Left cardiac atrium (tissue), 4 donors: ENCODE measurements at places on chromosomes 1 and 21. TPM values are rescaled to one million over a fixed set of nuclear protein-coding genes. Genes with fewer than 3 reads are reported as not detected.

STYXL2 gene
- total RNA-seq, result 87.4 TPM

VTCN1 gene
- total RNA-seq, result not detected

DNA sequence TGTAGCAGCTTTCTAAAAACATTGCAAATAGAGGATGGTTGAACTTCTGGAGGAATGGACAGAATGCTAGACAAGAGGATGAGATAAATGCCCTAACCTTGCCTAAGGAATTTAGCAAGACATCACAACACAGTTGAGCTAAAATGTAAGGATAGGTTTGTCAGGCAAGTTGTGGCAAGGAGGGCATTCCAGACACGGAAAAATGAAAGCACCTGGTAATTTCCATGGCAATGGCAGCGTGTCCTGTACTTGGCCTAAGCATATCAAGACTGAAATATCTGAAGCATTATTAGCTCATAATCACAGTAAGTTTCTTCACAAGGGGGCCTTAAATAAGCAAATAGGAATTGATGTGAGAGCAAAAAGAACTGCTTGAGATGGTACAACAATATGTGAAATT is 105.1 kb upstream of the USP25 start:
- DNase-seq, result no peak

DNA sequence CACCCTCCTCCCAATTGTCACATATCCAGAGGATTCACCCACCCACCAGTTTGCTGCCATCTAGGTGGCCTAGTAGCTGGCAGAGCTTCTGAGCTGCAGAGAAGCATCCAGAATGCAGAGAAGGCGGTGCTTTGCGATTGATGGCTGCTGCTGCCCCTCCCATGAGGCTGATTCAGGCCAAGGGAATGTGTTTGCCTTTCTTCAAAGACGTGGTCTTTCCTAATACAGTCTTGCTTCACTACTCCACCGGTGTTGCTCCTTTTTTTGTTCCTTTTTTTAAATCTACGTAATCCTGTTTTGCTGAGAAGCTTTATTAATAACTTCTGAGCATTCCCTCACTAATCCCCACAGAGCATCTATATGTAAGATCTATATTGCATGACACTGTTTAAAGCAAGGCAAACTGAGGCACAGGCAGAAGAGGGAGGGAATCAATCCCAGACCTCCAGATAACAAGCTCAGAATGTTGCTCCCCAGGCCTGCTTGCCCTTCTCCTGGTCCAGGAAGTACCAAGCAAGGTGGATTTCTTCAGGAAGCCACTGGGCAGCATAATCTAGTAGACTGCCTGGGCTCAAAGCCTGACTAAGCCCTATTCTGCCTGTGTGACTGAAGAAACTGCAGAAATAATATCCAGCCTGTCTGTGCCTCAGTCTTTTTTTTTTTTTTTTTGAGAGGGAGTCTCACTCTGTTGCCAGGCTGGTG is 275.5 kb upstream of the FMN2 start:
- no peak for DNase-seq

DNA sequence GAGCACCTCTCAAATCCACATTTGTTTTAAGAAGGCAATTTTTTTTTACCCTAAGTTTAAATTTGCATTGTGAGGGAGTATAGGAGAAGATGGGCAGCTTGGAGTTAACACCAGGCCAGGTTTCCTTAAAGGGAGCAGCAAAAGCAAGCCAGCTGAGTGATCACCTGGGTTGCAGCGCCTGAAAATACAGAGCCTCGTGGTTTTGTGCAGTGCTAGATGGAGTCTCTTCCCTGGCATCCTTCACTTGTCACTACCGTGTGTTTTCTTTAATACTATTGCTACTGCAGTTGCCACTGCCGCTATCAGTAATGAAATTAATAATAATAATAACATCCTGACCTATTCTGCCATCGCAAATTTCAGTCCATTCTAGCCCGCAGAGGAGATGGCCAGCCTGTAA is 35.2 kb upstream of the VAV3 start:
- DNase-seq, result no peak

DNA sequence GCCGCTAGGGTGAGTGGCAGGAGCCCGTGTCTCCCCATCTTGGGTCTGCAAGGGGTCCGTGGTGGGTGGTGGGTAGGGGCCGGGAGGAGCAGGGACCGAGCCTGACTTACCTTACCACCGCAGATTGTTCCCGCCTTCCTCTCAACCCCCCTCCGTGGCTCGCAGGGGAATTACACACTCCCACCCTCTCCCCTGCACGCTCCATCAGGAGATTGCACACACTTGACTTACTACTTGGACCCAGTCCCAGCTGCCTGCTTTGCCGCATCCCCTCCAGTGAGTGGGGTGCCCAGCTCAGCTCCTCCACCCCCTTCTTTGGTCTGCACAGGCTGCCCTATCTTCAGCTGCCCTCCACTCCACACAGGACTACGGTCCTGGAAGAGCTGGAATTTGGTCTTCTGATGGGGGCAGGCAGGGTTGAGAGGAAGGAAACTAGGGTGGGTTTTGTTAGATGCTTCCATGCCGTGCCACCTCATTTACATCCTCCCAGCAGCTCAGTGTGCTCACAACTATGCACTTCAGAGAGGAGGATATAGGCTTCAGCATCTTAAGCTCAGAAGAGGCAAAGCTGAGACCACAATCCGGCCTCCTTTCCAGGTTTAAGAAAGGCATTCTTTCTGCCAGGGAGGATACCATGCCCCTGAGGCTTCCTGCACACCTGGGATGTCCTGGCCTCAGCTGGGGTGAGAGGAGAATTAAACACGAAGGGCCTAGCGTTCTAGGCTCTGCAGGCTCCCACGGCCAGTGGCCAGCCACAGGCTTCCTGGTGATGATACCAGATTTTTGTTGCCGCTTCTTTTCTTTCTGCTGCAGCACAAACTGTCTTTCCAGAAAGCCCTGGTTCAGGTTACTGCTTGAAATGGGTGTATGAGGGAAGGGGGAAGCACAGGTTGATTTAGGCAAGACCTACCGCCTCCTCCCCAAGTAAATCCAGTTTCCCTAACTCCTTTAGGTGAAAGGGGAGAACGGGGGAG is 2.3 kb downstream of the KCNC4 start:
- no peak for DNase-seq

DNA sequence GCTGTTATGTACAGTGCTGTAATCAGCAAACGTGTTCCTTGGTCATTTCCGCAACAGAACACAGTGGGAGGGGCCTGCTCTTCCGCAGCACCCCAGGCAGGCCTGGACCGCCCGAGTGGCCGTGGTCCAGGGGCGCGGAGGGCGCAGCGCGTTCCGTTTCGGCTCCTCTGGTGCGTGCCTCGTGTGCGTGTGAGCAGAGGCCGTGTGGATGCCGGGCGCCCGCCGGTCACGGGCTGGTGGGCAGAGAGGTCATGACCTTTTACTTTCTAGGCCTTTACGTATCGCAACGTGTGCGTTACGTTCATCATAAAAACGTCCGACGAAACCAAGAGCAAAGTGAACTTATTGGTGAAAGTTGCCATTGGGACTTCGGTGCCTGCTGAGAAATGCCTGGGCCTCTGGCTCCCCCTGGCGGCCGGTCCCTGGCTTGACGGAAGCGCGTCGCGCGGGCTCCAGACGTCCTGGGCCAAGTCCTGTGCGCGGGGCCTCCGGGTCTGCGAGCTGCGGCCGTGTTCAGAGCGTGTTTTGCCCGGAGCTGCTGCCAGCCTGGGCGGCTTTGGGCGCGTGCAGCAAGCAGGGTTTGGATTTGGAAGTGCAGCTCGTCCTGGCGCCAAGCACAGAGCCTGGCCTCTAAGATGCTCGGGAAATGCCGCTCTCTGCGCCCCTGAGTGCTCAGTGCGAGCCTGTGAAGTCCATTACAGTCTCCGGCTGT is 34.4 kb downstream of the COL18A1 start:
- peak; percentile 88 for DNase-seq

DNA sequence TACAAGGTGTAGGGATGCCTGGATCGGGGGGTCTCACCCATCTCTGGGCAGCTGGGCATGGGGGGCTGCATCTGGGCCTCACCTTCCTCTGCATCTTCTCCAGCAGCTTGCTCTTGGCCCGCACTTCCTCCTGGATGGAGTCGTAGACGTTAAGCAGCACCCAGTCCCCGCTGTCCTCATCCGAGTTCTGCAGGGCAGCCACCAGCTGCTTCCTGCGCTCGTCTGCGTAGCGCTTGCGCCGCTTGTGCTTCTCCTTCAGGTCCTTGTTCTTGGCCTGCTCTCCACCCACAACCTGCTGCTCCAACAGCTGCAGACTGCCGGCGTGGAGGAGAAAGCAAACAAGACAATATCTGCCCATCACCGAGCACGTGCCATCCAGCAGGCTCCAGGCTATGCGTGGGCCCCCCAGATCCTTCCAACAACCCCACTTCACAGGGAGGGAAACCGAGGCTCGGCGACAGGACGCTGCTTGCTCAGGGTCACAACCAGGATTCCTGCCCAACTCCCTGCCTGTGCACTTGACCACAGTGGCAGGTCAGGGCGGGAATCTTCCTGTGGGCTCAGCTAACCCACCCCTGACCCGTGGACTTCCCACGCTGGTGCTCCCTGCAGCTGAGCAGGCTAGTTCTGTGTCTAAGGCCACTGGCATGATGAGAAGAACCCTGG is 21.5 kb upstream of the DDOST start:
- DNase-seq, result no peak

DNA sequence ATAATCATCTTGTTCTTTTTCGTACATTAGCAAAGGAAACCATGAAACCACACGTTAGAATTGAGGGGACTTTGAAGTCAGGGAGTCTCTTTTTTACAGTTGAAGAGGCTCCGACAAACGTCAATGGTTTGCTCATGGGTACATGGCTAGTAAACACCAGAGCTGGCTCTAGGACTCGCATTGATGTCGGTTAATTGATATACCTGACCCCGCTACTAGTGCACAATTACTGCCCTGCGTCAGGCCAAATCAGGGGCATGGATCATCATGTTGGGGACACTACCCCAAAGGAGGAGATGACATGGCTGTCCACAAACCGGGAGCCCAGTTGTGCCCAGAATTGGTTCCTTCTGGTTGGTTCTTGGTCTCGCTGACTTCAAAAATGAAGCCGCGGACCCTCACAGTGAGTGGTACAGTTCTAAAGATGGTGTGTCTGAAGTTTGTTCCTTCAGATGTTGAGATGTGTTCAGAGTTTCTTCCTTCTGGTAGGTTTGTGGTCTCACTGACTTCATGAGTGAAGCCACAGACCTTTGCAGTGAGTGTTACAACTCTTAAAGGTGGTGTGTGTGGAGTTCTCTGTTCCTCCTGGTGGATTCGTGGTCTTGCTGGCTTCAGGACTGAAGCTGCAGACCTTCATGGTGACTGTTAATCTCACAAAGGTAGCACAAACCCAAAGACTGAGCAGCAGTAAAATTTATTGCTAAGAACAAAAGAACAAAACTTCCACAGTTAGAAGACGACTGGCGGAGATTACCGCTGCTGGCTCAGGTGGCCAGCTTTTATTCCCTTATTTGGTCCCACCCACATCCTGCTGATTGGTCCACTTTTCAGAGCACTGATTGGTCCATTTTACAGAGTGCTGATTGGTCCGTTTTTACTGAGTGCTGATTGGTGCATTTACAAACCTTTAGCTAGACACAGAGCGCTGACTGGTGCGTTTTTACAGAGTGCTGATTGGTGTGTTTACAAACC is 126.9 kb upstream of the ERRFI1 start:
- DNase-seq, result no peak

DNA sequence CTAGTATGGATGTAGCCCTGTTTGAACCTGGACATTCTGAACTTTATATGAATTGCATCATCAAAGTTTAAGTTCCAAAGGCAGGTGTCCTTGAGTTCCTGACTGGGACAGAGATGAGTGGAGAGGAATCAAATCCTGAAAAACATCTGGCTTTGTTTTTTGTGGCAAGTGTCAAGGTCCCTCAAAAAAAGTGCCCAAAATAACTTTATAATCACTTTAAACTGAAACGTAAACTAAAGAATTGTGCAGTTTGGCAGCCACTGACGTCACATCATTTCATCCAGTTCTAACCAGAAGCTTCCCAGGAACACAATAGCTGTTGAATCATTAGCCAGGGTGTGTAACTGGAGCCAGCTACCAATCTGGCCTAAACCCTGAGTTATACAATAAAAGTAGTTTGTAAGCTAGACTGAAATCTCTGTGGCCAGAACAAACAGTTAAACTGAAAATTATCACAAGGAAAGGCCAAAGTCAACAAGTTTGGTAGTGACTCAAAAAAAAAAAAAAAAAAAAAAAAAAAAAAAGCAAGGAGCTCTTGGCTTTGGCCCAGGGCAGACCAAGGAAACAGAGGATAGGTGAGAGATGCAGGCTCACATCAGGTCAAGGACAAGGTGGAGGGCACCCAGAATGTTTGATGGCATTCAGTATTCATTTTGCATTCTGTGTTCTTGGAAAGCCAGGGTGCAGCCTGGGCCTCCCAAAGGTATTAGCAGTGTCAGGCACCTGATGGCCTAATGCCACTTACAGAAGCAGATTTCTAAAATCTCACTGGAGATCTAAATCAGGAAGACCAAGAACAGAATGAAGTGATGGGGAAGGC is 74.3 kb downstream of the TNFSF18 start:
- DNase-seq, result no peak
